Vein endothelial cell (primary cell): ENCODE measurements at places on chromosomes 7 and 10. TPM values are rescaled to one million over a fixed set of nuclear protein-coding genes. Genes with fewer than 3 reads are reported as not detected.

TMEM140 gene
- 24.9 and 28.7 TPM in 2 replicates for total RNA-seq

FZD8 gene
- total RNA-seq: 36.8 and 60.8 TPM in 2 replicates

PCDH15 gene
- under 0.01 and 0.19 TPM in 2 replicates for total RNA-seq

LIPM gene
- total RNA-seq: not detected in 2 replicates

CHN2 gene
- 1.6 and 2.5 TPM in 2 replicates for total RNA-seq
